IPS DF 6.9 (cell line): ENCODE measurements at places on chromosomes 2 and 18.

DNA sequence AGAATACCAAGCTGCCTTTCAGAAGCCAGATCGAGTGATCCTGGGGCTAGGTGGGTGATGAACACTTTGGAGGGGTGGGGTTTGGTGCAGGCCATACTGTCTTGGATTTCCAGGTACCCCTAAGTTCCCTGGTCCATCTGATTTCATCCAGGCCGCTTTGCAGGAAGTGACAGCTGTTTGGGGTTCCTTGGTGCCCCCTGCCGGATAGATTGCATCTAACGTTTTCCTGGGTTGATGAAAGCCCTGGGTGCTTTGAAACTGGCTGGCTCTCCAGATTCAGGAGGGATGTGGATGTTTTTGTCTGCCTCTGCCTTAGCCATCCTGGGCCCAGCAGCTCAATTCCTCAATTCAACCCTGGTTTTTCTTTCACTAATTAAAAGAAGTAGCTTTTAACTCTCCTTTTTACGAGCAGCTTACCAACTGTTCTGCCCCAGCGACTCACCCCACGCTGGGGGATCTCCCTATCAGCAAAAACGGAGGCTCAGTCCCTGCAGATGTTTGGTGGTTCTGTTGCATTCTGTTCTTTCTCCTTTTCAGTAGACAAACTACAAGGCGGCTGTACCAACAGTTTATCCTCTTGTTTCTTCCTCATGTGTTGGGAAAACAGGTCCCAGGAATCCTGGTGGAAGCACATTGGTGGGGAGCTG lies 37.1 kb downstream of the ARHGEF4 start:
- H3K27me3 ChIP-seq: no peaks in the 10 kb centered on the region
- no peaks in the 10 kb centered on the region for H3K4me1 ChIP-seq
- no peak overlapping the region for H3K4me3 ChIP-seq
- H3K36me3 ChIP-seq: no peaks in the 10 kb centered on the region
- no peak overlapping the region for H3K27ac ChIP-seq
- peak; percentile 66 for DNase-seq

DNA sequence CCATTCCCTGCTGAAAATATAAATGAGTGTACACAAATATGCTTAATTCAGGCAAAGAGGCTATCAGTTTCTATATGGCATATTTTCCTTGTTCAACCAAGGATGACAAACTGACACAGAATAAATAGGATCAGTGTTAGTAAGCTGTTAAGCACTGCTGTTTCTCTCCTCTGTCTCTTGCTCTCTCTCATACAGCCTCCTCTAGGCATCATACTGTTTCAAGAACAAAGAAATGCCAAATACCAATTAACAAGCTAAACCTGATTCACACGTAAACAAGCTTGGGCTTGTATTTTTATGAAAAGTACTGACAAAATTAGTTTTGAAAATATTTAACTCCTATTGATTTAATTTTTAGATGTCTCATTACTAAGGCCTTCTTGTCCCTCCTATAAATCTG lies 1027.2 kb upstream of the ACVR2A start:
- no peaks in the 10 kb centered on the region for H3K36me3 ChIP-seq
- H3K27ac ChIP-seq: no peak overlapping the region
- no peaks in the 10 kb centered on the region for H3K27me3 ChIP-seq
- no peak for DNase-seq

- no peaks in the 10 kb centered on the region for H3K36me3 ChIP-seq
- peaks cover 1% of the 10 kb centered on the region; the same call in 1 of the 2 replicates for H3K27me3 ChIP-seq
- no peak overlapping the region for H3K4me3 ChIP-seq
- DNase-seq: no peak
- H3K4me1 ChIP-seq: no peaks in the 10 kb centered on the region; the same call in 1 of the 2 replicates
- H3K27ac ChIP-seq: no peak overlapping the region
Observed at GRCh38 chr2:176680916-176681516, 411.8 kb downstream of the MTX2 start.

GRCh38 chr18:68314403-68314802 lies 400.5 kb downstream of the TMX3 start:
- no peaks in the 10 kb centered on the region for H3K27me3 ChIP-seq
- H3K4me1 ChIP-seq: no peaks in the 10 kb centered on the region

- H3K27ac ChIP-seq: no peak overlapping the region
- no peak for DNase-seq
- H3K27me3 ChIP-seq: no peaks in the 10 kb centered on the region
- no peaks in the 10 kb centered on the region for H3K4me1 ChIP-seq
- no peaks in the 10 kb centered on the region for H3K36me3 ChIP-seq
Observed at GRCh38 chr2:238378230-238379095, 48.3 kb upstream of the ASB1 start.

- DNase-seq: no peak
- no peaks in the 10 kb centered on the region for H3K4me1 ChIP-seq
- H3K27ac ChIP-seq: no peak overlapping the region
- no peaks in the 10 kb centered on the region for H3K36me3 ChIP-seq
- no peaks in the 10 kb centered on the region for H3K27me3 ChIP-seq
Observed at GRCh38 chr2:117065912-117066311, 748.6 kb upstream of the DDX18 start.

GRCh38 chr2:17086990-17087389 lies 421.4 kb upstream of the CYRIA start:
- no peaks in the 10 kb centered on the region for H3K4me1 ChIP-seq
- no peak overlapping the region for H3K27ac ChIP-seq

DNA sequence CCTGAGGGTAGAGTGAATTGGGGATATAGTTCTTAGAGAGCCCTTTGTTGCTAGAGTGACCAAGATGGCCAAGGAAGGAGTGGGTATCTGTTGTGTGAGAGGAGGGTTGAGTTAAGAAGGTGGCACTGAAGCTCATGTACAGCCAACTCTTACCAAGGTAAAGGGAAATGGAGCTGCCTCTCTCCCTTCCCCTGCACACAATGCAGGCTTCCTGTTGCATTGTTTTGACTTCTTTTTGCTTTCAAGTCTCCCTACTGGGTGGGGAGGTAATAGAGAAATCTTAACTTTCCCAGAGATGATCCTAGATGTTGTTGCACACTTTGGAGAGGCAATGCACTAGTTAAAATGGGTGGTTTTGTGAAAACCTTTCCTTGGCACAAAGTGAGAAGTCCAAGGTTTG lies 23.8 kb downstream of the HOXD1 start:
- H3K27me3 ChIP-seq: no peaks in the 10 kb centered on the region
- no peak overlapping the region for H3K4me3 ChIP-seq

DNA sequence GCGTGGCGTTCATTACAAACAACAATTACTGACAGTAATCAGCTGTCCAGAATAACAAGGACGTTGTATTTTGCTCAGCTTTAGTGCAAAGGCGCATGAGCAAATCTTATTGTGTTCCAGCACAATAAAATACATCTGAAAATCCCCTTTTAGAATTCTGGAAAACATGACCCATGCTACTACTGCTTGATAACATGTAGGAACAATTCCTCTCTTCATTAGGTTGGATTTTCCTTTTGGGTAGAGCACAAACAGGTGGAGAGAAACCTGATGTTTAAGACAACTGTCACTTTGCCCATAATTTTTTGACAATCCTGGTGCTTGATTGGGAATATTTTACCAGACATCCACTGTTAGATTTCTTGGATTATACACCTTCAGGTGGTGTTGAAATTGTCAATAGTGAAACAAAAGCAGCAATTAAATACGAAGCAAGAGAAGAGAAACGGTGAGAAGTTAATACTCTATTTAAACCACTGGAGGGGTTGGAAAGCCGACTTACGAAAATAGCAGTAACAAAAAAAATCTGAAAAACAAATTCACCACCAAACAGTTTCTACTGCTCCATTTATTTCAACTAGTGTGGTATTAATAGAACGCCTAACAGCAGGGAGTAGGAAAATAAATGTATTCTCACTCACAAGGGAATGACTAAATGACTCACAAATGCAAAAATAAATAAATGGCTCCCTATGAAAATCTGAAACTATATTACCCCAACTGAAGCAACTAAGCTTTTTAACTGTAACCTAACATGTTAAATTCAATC lies 102.7 kb downstream of the CPO start:
- no peak for DNase-seq
- no peaks in the 10 kb centered on the region for H3K36me3 ChIP-seq
- peaks cover 6% of the 10 kb centered on the region for H3K4me1 ChIP-seq
- no peaks in the 10 kb centered on the region for H3K27me3 ChIP-seq
- no peak overlapping the region for H3K27ac ChIP-seq
- H3K4me3 ChIP-seq: no peak overlapping the region

DNA sequence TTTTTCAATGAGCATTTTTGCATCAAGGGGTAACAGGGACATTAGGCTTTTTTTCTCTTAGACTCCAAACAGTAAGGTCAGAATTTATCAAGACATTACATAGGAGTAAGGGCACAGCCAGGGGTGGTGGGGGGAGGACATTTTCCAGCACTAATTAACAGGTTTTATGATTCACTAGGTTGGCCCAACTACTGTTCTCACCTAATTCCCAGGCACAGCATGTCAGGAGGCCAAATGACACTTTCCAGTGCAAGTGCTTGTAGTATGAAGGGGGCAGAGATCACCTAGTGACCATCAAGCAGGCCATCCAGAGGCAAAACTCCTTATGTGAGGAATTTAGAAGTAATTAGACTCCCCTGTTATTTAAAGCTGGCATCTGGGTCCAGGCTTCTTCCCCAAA lies 3.9 kb upstream of the MBD2 start:
- H3K4me3 ChIP-seq: no peak overlapping the region
- no peaks in the 10 kb centered on the region for H3K27me3 ChIP-seq
- no peak for DNase-seq
- H3K27ac ChIP-seq: no peak overlapping the region
- no peaks in the 10 kb centered on the region for H3K36me3 ChIP-seq

- no peaks in the 10 kb centered on the region for H3K27me3 ChIP-seq
- H3K36me3 ChIP-seq: no peaks in the 10 kb centered on the region
- H3K27ac ChIP-seq: no peak overlapping the region
- H3K4me1 ChIP-seq: no peaks in the 10 kb centered on the region
- no peak for DNase-seq
- no peak overlapping the region for H3K4me3 ChIP-seq
Observed at GRCh38 chr2:32258242-32258641, 6.4 kb downstream of the NLRC4 start.

DNA sequence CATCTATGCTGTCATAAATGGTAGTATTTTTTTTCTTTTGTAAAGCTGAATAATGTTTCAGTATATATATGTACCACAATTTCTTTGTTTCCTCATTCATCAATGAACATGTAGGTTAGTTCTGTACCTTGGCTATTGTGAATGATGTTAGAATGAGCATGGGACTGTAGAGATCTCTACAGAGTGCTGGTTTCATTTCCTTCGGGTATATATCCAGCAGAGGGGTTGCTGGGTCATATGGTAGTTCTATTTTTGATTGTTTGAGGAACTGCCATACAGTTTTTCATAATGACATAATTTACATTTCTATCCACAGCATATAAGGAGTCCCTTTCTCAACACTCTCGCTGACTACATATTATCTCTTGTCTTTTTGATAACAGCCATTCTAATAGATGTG lies 243.5 kb downstream of the CDH7 start:
- DNase-seq: no peak
- H3K4me1 ChIP-seq: no peaks in the 10 kb centered on the region
- H3K27me3 ChIP-seq: no peaks in the 10 kb centered on the region
- H3K4me3 ChIP-seq: no peak overlapping the region
- H3K36me3 ChIP-seq: no peaks in the 10 kb centered on the region
- no peak overlapping the region for H3K27ac ChIP-seq

- no peaks in the 10 kb centered on the region for H3K27me3 ChIP-seq
- H3K4me3 ChIP-seq: no peak overlapping the region
- peaks cover 4% of the 10 kb centered on the region for H3K4me1 ChIP-seq
- no peaks in the 10 kb centered on the region for H3K36me3 ChIP-seq
- no peak for DNase-seq
Observed at GRCh38 chr2:85998071-85998991, 107.4 kb downstream of the POLR1A start.

GRCh38 chr2:128625963-128626759 lies 307.5 kb upstream of the HS6ST1 start:
- DNase-seq: no peak
- H3K27me3 ChIP-seq: no peaks in the 10 kb centered on the region
- no peaks in the 10 kb centered on the region for H3K36me3 ChIP-seq
- no peak overlapping the region for H3K4me3 ChIP-seq

DNA sequence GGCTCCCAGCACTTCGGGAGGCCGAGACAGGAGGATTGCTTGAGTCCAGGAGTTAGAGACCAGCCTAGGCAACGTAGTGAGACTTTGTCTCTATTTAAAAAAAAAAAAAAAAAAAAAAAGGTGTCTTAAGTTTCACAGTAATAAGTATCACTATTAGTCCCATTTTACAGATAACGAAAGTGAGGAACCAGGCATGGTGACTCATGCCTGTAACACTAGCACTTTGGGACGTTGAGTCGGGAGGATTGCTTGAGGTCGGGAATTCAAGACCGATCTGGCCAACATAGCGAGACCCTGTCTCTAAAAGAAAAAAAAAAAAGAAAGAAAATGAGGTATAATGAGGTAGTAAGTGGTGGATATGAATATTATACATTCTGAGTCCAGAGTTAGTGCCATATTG lies 2.5 kb downstream of the KCNJ13 start:
- peaks cover 4% of the 10 kb centered on the region; the same call in 1 of the 2 replicates for H3K36me3 ChIP-seq
- no peaks in the 10 kb centered on the region for H3K27me3 ChIP-seq
- DNase-seq: no peak
- no peaks in the 10 kb centered on the region for H3K4me1 ChIP-seq
- H3K27ac ChIP-seq: no peak overlapping the region

DNA sequence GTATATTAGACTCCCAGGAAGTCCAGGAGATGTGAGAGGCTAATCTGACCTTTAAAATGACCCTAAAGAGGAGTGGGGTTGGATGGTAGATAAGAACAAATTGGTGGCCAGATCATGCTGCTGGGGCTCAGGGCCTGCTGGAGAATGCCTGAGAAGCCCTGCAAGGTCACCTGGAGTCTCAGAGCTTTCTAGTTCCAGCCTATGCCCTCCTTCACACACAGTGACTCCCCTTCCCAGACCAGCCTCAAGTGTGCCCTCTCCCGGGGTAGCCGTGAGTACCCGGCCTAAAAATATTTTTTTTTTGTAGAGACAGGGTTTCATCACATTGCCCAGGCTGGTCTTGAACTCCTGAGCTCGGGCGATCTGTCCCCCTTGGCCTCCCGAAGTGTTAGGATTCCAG lies 44.2 kb upstream of the FZD5 start:
- no peak overlapping the region for H3K27ac ChIP-seq
- H3K4me3 ChIP-seq: no peak overlapping the region
- no peak for DNase-seq
- H3K36me3 ChIP-seq: no peaks in the 10 kb centered on the region
- peaks cover 10% of the 10 kb centered on the region; the same call in 1 of the 2 replicates for H3K4me1 ChIP-seq

GRCh38 chr18:37242091-37242490 lies 323.5 kb downstream of the CELF4 start:
- no peak overlapping the region for H3K4me3 ChIP-seq
- no peak overlapping the region for H3K27ac ChIP-seq
- DNase-seq: no peak
- H3K4me1 ChIP-seq: no peaks in the 10 kb centered on the region
- no peaks in the 10 kb centered on the region for H3K27me3 ChIP-seq
